Brain (organoid and tissue), 16 donors: ENCODE measurements at places on chromosomes 7 and 10. TPM values are rescaled to one million over a fixed set of nuclear protein-coding genes. Genes with fewer than 3 reads are reported as not detected.

Gene CRYGN
- 0.70 TPM for polyA plus RNA-seq

Gene BLNK
- polyA plus RNA-seq: 1.0 TPM

Gene TMEM236
- polyA plus RNA-seq: 0.05 TPM

- DNase-seq: no peak
These were observed 177.7 kb downstream of the GNAT3 start for GRCh38 chr7:80334196-80334595.

- DNase-seq: no peak
These were observed 655.6 kb downstream of the SORCS1 start for GRCh38 chr10:106508950-106509349.
